ENCODE measurements at places on chromosomes 7 and 10. TPM values are rescaled to one million over a fixed set of nuclear protein-coding genes. Genes with fewer than 3 reads are reported as not detected.

- no peak for DNase-seq
These were observed 72.3 kb upstream of the STEAP1B start for GRCh38 chr7:22572292-22572691.

DNA sequence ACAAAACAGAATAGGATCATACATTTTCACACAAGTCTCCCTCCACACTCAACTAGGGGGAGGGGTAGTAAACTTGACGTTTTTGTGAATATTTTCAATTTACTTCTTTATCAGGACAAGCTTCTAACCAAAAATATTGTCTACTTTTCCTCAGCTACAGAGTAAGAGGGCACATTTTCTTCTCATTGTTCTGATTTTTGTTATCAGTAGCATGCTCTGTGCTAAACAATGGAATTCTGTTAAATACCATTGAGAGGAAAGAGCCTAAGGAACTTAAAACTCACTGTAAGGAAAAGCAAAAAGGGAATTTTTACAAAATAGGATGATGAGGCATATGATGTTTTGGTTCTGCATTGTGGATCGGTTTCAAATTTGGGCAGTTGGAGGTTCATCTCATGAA, 41.2 kb downstream of the ANLN start:
- no peak for DNase-seq

DNA sequence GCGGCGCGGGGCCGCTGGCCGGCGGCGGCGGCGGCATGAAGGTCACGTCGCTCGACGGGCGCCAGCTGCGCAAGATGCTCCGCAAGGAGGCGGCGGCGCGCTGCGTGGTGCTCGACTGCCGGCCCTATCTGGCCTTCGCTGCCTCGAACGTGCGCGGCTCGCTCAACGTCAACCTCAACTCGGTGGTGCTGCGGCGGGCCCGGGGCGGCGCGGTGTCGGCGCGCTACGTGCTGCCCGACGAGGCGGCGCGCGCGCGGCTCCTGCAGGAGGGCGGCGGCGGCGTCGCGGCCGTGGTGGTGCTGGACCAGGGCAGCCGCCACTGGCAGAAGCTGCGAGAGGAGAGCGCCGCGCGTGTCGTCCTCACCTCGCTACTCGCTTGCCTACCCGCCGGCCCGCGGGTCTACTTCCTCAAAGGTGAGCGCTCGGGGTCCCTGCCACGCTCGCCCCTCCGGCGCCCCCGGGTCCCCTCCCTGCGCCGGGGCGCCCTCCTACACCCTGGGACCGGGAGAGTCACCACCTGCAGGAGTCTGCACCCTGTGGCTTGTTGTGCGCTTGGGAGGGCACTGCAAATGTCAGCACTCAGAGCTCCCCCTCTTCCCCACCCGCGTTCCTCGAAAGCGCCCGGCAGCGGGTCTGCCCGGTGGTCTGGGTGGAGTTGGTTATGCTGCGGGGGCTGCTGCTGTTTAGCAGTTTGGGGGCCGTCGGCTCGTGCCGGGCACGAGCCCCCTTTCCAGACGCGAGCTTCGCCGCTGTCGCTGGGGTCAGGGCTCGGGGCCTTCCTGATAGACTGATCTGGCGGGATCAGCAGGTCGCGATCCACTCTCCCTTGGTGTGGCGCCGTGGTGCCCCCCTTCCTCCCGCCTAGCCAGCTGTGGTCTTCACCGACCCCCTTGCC, 627 bp downstream of the DUSP5 start:
- peak; percentile 64 for DNase-seq

GRCh38 chr7:98297626-98298286, 16.3 kb downstream of the BRI3 start:
- no peak for DNase-seq

DNA sequence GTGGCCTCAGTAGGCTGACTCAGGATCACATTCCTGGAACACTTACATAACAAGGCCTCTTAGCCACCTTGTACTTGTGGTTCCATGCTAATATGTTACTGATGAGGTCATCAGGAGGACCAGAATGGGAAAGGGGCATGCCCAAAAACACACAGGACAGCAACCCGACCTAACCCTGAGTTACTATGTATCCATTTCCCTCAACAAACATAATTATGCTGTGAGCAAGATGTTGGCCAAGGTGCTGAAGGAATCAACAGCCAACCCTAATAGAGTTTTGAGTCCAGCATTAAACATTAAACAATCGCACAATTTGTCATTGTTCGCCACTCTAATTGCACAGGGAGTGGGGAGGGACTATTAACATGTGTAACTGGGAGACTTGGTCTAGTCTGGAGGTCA, 129.4 kb downstream of the PLPP4 start:
- no peak for DNase-seq

- no peak for DNase-seq
These were observed 19.4 kb downstream of the COPG2 start for GRCh38 chr7:130649004-130649790.

GRCh38 chr10:75598998-75599397, 167.6 kb downstream of the LRMDA start:
- no peak for DNase-seq

DNA sequence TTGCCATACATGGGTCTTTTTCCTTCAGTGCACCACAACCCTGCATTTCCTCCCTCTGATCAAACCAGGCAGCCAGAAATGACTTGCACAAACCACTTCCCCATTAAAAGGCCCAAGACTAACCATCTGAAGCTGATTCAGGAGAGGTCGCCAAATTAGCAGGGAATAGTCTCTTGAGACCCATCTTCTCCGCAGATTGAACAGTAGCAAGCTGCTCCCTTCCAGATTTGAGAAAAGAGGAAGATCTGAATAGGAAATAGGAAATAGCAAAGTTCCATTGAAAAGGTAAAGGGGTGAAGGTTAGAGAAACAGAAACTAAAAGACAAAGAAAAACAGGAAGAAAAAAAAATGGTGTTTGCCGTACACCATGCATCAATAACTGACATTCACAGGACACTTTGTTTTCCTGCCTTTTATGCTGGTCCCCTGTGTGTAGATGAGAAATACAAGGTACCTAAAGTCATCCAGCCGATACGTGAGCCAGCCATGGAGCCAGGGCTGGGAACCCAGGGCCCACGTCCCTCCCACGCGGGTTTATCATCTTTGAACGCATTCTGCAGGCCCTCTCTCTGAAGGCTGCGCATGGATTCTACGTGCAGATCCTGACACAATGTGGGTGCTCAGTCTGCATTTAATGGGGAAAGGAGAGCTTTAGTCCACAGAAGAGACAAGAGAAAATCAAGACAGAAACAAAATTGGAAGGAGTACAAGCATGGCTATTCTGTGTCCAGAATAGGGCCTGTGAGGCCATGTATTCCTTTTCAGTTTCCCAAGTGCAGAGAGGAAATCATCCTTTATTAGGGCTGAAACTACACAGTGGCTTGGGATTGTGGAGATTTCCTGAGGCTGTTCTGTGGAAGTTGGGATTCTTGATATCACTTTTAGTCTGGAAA, 268.4 kb upstream of the NPVF start:
- DNase-seq: no peak

DNA sequence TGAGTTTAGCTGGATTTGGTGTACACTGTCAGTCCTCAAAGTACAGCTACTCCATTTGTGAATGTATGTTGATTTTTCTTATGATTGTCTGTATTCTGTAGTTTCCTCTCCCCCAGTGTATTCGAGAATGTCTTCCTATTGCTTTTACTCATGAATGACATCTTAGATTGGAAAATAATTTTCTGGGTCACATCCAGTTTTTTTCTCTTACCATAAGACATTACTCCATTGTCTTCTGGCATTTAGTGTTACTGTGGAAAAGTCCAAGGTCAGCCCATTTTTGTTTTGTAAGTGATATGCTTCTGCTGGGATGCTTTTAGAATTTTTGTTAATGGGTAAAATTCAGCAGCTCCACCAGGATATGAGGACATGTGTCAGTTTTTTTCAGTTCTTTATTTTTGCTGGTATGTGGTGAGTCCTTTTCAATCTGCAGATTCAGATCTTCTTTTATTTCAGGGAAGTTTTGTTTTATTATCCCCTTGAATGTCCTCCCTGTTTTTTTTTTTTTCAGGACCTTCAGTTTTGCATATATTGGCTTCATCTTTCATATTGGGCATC, 33.6 kb downstream of the WAC start:
- DNase-seq: no peak

DNA sequence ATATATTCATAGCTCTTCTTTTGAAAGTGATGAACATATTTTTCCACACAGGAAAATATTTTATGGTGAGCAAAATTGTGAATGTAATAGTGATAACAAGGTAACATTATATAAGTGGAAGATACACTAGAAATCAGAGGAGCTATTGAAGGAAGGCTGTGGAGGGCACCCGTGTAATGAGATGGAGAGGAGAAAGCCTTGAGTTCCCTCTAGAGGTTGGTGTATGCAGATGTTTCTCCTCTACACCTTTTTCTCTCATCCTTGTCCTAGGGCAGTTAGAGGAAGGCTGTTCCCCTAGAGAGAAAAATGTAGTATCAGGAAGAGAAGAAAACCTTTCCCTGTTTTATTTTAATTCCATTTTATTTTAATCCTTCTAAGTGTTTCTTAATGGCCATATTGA, 54.6 kb upstream of the NRG3 start:
- DNase-seq: no peak

DNA sequence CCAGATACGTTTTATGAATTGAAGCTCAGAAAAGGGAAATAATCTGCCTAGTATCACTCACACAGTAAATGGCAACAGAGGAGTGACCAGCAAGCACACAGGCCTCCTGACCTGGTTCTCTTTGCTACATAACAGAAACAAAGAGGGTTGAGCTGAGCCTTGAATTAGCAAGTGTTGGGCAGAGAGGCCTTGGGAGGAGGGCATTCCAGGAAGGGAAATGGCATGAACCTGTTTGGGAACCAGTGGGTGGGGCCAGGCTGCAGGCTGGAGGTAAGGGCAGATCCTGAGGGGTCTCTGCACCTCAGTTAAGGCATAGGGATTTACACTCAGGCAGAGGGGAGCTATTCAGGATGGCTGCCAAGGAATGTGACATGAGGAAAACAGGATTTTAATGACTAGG, 24.8 kb upstream of the CYCS start:
- DNase-seq: no peak

DNA sequence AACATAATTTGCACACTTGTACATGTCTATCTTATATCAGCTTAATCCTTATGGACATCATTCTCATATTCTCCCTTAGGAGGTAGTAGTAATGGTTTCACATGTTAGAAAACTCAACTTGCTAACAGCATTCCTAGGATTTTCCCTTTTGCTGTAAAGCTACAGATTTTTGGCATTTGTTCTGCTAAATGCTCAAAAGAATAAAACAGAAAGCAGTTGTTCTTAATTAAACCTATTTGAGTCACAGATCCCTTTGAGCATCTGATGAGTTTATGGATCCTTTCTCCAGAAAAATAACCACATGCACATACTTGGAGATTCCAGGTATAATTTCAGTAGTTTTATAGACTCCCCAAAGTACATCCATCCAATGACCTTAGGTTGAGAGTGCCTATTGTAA, 122.9 kb upstream of the BET1 start:
- no peak for DNase-seq

The PDZD7 gene
- total RNA-seq: 0.31 TPM

The LFNG gene
- 28.0 TPM for total RNA-seq

The LAMB4 gene
- total RNA-seq: not detected

The AKR1C3 gene
- not detected for total RNA-seq

The SPDYE1 gene
- not detected for total RNA-seq

The OR13A1 gene
- total RNA-seq: not detected
